ENCODE measurements at places on chromosomes 16 and 17. TPM values are rescaled to one million over a fixed set of nuclear protein-coding genes. Genes with fewer than 3 reads are reported as not detected.
A peak's percentile ranks its signal among the peaks of the same experiment; 100 is the strongest.

Gene NACA2
- total RNA-seq, result not detected

DNA sequence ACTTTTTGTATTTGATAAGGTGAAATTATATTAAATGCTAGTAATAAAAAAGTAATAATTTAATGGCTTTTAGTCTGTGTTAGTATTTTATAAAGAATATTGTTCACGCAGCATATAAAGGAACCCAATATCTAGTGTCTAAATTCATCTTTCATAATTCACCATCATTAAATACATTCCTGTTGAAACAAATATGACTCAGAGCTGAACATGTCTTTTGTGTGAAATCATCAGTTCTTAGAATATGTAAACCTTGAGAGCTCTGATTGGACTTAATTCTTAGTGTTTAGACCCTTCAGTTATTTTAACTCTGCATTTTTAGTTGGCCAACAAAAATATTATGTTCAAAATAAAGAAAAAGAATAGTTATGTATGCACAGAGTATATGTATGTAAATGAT is 71.8 kb downstream of the ABHD15 start:
- peaks cover 62% of the 10 kb centered on the region for H3K36me3 ChIP-seq
- H3K4me1 ChIP-seq, result no peaks in the 10 kb centered on the region

DNA sequence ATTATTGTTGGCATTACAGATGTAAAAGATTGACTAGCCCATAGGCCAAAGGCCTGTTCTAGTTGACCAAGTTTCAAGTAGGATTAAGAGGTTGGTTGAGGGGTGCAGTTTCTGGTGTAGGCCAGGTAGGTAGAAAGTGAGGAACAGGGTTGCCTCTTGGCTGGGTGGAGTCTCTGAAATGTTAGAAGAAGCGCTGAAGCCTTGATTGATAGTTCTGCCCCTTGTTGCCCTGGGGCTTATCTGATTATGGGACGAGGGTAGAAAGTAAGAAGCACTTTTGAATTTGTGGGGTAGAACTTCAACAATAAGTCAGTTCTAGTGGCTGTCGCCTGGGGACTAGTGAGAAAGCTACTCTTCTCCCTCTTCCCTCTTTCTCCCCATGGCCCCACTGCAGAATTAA is 6.2 kb downstream of the BCL6B start:
- H3K27me3 ChIP-seq, result no peaks in the 10 kb centered on the region
- DNase-seq, result no peak
- no peak overlapping the region for H3K4me3 ChIP-seq
- peak overlapping the region; percentile 73 for H3K27ac ChIP-seq
- peaks cover 27% of the 10 kb centered on the region for H3K4me1 ChIP-seq

DNA sequence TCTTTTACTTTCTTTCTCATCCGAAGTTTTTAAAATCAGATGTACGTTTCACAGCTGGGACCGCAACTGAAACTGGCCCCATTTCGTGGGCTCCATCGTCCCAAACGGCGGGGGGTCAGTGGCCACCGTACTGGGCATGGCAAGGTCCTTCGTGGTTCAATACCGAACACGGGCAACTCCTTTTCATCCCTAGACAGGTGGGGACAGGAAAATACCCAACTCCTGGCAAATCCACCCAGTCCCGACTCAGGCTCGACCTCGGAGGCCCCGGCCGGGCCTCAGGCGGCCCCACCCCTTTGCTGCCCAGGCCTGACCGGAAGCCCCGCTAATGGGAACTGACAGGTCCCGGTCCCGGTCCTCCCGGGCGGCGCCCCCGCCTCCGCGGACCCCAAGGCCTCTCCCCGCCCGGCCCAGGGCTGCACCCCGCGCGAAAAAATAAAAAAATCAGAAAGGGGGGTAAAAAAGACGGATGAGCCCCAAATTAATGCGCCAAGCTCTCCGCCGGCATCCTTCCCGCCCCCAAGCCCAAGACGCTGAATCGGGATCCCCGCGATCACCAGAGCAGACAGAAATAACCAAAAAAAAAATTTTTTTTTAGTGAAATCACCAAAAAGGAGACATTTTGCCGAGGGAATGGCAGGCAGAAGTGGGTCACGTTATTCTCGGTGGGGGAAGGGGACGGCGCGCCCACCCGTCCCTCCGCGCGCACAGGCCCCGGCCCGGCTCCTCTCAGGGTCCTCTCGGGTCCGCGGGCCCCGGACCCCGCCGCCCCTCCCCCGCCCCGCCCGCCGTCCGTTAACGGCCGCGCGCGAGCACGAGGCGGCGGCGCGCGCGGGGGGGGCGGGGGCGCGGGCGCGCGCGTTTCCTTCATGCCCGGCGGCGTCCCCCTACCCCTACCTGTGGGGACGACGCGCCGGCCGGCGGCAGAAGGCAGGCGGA is 562 bp downstream of the ZC3H7A start:
- no peaks in the 10 kb centered on the region for H3K27me3 ChIP-seq
- peak overlapping the region; percentile 98 for H3K27ac ChIP-seq
- H3K4me1 ChIP-seq, result peaks cover 68% of the 10 kb centered on the region
- DNase-seq, result peak; percentile 92

DNA sequence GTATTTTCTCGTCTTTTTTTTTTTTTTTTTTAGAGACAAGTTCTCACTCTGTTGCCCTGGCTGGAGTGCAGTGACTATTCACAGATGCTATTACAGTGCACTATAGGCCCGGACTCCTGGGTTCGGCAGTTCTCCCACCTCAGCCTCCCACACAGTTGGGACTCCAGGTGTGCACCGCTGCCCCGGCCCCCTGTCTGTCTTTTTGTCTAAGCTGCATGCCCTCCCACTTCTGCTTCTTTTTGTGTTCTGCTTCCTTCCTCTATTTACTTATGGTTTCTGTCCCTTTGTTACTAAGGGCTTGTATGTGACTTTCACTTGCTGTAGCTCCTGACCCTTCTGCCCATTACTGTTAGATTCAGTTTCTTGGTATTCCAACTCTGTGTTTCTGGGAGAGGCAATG is 20.5 kb downstream of the SLC7A6 start:
- peaks cover 24% of the 10 kb centered on the region for H3K36me3 ChIP-seq
- H3K4me1 ChIP-seq, result peaks cover 64% of the 10 kb centered on the region
- H3K27me3 ChIP-seq, result no peaks in the 10 kb centered on the region
- no peak overlapping the region for H3K4me3 ChIP-seq
- no peak for DNase-seq
- peak overlapping the region; percentile 65 for H3K27ac ChIP-seq

- DNase-seq, result no peak
- H3K27me3 ChIP-seq, result no peaks in the 10 kb centered on the region
- H3K36me3 ChIP-seq, result peaks cover 15% of the 10 kb centered on the region
- H3K27ac ChIP-seq, result peak overlapping the region; percentile 99
Measured at GRCh38 chr17:47649972-47650524, 329 bp downstream of the KPNB1 start.

DNA sequence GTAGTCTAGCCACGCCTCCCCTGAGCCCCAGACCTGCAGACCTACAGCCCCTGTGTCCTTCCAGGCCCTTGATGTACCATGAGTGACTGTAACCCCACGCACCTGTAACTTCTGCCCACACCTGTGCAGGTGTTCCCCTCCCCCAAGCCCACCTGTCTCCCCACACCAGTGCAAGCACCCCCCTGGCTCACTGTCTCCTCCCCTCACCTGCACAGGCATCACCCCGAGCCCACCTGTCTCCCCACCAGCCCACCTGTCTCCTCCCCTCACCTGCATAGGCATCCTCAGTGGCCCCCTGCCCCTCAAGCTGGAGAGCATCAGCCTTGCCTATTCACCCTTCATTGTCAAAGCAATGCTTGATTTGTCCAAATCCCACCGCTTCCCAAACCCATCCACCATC is 32.3 kb upstream of the ZC3H18 start:
- no peak for DNase-seq
- H3K27ac ChIP-seq, result no peak overlapping the region
- H3K36me3 ChIP-seq, result no peaks in the 10 kb centered on the region
- no peak overlapping the region for H3K4me3 ChIP-seq

- DNase-seq, result no peak
- no peak overlapping the region for H3K4me3 ChIP-seq
- no peaks in the 10 kb centered on the region for H3K36me3 ChIP-seq
- no peaks in the 10 kb centered on the region for H3K27me3 ChIP-seq
- no peak overlapping the region for H3K27ac ChIP-seq
Measured at GRCh38 chr16:9328411-9328810, 237.0 kb downstream of the HAPSTR1 start.

- DNase-seq, result peak; percentile 10
- peaks cover 12% of the 10 kb centered on the region for H3K27me3 ChIP-seq
- peak overlapping the region; percentile 89 for H3K27ac ChIP-seq
- H3K36me3 ChIP-seq, result no peaks in the 10 kb centered on the region
- peaks cover 14% of the 10 kb centered on the region for H3K4me1 ChIP-seq
- H3K4me3 ChIP-seq, result peak overlapping the region; percentile 70
Measured at GRCh38 chr17:74433421-74434121, 1.7 kb downstream of the GPRC5C start.

- H3K36me3 ChIP-seq, result no peaks in the 10 kb centered on the region
- no peaks in the 10 kb centered on the region for H3K4me1 ChIP-seq
- DNase-seq, result peak; percentile 68
- no peak overlapping the region for H3K4me3 ChIP-seq
Measured at GRCh38 chr16:87143661-87144121, 173.5 kb downstream of the C16orf95 start.
